Stimulated activated CD4-positive, alpha-beta T cell treated with anti-CD3 and anti-CD28 coated beads, Interleukin-15, amount 100 ng/mL, for 48 hours (primary cell): ENCODE measurements at places on chromosomes 5 and 9.
A peak's percentile ranks its signal among the peaks of the same experiment; 100 is the strongest.

GRCh38 chr5:124210111-124210910, 536.1 kb downstream of the ZNF608 start:
- no peak for DNase-seq

- DNase-seq = no peak
Observed at GRCh38 chr5:158127536-158127935, 268.6 kb upstream of the CLINT1 start.

GRCh38 chr5:126919566-126919965, 110.8 kb downstream of the MARCHF3 start:
- DNase-seq = no peak

- no peak for DNase-seq
Observed at GRCh38 chr9:35691757-35692301, 2.1 kb upstream of the TPM2 start.

- DNase-seq = no peak
Observed at GRCh38 chr5:58115811-58116210, 344.1 kb downstream of the PLK2 start.

DNA sequence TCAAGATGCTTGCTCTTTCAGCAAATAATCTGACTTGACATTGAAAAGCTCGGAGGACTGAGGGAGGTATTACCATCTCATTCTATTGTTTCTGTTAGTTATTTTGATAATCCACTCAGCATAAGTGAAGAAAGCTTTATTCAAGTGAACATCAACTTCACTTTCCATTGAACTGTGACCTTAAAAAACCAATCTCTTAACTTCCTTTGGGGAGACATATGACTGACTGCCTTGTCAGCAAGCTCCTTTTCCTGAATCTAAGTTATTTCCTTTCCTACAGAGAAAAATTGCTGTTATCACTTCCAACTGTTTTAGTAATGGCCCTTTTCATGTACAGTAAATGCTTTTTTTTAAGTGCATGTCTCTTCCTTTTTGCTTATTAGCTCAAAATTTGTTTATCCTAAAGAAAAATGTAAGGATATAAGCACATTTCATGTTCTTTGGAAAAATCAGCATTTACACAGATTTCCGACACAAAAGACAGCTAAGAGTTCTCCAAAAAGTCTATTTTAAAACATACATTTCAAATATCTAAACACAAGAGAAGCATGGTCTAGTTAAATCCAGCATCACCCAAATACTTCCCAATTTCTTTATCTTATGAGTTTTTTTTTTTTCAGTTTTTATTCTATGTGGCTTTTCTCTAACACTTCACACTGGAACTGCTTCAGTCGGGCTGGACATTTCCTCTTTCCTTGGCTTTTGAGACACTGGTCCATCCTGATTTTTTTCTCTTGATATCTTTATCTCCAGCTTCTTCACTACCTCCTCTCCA, 117.9 kb upstream of the DAB2 start:
- no peak for DNase-seq

DNA sequence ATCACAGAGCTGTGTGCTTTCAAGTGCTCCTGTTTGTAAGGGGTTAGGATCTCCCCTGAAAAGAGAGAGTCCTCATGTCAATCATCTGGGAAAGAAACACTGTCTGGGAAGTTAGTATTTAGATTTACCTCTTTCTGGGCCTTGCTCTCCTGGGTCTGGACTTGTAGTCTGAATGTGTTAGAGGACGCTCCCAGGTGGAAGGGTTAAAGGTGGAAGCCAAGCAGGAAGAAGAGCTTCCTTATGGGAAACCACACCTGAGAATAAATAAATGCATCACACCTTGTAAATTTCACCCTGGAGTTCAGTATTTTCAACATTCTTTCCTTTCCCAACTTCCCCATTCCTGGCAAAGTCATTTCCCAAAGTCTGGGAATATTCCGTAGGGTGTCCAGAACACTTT, 1.3 kb downstream of the PLGRKT start:
- no peak for DNase-seq

DNA sequence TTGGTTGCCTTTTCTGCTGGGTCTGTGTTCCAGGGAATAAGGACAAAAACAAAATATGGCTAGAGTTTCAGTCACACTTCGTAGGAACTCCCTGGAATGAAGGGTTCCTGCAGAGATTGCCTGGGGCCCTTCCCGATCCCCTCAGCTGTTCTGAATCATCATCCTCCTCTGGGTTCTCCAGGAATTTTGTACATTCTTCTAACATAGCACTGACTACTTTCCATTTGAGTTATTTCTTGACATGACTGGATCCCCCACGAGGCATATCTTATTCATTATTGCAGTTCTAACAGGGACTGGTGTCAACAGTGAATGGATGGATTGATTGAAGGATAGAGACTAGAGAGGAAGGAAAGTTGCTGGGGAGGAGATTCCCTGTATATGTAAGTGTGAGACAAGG, 49.2 kb upstream of the TNC start:
- DNase-seq = no peak

DNA sequence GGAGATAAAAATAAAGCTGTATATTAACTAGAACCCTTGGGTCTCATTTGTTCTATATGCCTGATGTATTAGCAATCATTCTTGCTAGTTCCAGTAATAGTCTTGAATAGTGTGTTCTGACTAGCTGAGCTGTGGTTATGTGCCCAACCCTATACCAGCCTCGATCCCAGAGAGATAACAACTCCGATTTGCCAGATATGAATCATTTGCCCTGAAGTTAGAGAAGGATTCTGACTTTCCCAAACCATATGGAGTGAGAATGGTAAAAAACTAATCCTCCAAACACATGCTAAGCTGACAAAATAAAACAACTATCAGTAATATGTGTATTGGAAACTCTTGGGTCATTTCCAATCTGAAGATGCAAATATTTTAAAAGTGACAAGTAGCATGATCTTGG, 64.8 kb downstream of the ALDH1A1 start:
- DNase-seq = no peak

GRCh38 chr5:139951296-139951924, 91.7 kb downstream of the NRG2 start:
- DNase-seq = no peak

DNA sequence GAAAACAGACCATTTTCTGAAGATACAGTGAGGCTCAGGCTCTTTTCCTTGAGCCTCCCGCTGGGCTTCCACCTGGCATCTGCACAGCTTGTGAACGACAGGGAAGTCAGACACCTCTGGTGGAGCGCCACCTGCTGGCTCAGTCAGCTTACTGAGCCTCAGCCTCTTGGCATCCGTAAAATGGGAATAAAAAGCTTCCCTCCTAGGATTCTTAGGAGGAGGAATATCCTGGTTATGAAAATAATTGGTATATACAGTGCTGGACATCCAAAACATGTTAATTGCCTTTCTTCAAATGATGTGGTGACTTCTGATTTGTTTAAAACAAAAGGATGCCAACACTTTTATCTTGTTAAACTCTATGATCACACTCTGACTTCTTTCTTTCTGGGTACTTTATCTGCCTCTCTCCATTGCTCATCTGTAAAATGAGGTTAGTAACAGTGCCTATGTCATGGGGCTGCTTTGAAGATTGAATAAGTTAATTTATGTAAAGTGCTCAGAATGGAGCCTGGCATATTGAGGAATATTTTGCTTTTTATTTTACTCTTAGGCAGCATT, 67.5 kb downstream of the MAMDC2 start:
- DNase-seq = no peak

DNA sequence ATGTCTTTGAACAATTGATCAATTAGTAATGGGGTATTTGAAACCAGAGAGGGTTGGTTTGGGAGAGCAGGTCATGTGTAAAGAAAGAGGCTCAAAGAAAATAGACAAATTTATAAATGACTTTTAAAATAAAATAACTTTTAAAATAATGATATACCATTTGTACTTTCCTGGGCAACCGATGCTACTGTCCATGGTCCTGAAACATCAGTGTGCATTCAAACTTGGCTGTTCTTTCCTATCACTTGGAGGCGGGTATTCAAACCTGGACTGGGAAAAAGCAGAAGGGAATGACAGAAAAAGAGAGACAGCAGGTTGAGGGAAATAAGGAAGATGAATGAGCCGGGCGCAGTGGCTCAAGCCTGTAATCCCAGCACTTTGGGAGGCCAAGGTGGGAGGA, 1446.4 kb upstream of the WWC1 start:
- DNase-seq = no peak

GRCh38 chr5:110611817-110612216, 114.7 kb downstream of the TMEM232 start:
- no peak for DNase-seq

DNA sequence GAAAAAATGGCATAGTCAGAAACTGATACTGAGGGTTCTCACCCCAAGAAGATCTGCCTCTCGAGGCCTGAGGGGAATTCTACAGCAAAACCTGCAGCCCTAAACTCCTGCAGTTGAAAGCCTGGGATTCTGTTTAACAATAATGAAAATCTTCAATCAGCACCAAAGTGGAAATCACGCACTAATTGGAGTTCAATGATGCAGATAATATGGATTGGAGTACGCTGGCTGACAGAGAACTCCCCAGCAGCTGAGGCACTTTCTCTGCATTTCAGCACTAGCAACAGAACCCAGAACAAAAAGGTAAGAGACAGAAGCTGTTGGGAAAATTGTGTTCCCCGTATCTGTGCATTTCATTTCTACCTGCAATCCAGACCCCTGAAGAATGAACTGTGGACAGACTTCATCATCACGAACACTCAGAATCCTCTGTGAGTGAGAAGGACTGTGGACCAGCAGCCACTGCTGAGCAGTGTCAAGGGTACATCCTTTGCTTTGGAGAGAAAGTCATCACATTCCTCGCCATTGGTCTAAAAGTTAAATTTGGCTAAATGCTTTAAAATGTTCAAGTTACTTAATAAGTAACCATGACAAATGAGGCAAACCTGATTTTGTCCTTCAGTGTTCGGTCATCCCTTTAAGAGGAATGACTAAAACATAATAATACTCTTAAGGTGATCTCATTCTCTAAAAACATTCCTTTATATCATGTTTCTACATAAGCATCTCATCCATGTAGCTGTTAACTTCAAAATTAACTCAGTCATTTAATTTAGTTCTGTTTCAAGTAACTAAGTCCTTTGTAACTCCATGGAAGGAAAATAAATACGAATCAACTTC, 126.1 kb downstream of the GAS1 start:
- DNase-seq = no peak

GRCh38 chr5:172293054-172293744, 9.6 kb upstream of the UBTD2 start:
- DNase-seq = peak; percentile 33

GRCh38 chr5:150248946-150249345, 40.6 kb downstream of the CAMK2A start:
- DNase-seq = no peak

DNA sequence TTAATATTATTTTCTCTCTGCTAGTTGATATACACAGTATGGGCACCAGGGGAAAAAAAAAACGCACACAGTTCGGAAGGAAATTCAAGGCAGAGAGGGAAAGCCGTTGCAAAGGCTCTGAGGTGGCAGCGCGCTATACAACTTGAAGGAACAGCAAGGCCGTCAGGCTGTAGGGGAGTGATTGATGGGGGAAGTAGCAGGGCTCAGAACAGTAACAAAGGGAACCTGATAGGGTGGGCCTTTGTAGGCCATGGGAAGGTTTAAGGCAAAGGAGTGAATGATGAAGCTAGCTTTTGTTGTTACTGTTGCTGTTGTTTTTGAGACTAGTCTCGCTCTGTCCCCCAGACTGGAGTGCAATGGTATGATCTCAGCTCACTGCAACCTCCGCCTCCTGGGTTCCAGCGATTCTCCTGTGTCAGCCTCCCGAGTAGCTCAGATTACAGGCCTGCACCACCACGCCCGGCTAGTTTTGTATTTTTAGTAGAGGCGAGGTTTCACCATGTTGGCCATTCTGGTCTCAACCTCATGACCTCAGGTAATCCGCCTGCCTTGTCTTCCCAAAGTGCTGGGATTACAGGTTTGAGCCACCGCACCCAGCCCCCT, 27.0 kb downstream of the AQP7 start:
- DNase-seq = no peak

- DNase-seq = no peak
Observed at GRCh38 chr9:98765256-98765655, 31.1 kb downstream of the ANKS6 start.

GRCh38 chr5:140996060-140996459, 29.8 kb downstream of the PCDHAC2 start:
- DNase-seq = no peak

- no peak for DNase-seq
Observed at GRCh38 chr9:122978601-122979000, 37.8 kb downstream of the RABGAP1 start.

- DNase-seq = no peak
Observed at GRCh38 chr5:111967463-111967862, 210.5 kb upstream of the NREP start.

- no peak for DNase-seq
Observed at GRCh38 chr9:92971776-92972175, 24.5 kb downstream of the FGD3 start.

DNA sequence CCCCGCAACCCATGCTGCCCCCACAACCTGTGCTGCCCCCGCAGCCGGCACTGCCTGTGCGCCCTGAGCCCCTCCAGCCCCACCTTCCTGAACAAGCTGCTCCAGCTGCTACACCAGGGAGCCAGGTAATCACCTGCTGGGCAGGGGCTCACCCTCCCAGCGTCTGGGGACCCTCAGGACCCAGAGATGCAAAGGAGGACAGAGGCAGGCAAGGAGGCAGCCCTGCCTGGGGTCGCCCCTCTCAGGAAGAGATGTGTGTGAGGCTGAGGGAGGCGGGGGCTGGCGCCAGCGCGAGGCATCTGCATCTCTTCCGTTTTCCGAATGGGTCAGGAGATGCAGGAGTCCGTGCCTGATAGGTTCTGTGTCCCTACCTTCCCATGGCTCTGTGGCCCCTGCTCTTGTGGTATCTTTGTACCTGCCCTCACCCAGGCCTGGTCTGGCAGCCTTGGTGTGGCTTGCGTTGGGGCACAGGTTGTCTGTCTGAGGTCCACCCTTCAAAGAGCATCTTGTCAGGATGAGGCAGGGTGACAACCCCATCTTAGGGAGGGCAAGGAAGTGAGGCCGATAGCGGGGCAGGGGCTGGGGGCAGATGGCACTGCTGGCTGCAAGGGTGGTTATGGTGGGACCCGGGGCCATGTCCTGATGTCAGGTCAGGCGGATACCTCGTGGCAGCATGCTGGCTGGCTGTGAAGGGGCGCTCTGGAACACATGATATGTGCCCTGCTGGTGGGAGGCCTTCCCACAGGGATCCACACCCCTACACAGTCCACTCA, 75.7 kb downstream of the WNK2 start:
- DNase-seq = no peak

- no peak for DNase-seq
Observed at GRCh38 chr5:81252904-81253303, 19.8 kb downstream of the CKMT2 start.

DNA sequence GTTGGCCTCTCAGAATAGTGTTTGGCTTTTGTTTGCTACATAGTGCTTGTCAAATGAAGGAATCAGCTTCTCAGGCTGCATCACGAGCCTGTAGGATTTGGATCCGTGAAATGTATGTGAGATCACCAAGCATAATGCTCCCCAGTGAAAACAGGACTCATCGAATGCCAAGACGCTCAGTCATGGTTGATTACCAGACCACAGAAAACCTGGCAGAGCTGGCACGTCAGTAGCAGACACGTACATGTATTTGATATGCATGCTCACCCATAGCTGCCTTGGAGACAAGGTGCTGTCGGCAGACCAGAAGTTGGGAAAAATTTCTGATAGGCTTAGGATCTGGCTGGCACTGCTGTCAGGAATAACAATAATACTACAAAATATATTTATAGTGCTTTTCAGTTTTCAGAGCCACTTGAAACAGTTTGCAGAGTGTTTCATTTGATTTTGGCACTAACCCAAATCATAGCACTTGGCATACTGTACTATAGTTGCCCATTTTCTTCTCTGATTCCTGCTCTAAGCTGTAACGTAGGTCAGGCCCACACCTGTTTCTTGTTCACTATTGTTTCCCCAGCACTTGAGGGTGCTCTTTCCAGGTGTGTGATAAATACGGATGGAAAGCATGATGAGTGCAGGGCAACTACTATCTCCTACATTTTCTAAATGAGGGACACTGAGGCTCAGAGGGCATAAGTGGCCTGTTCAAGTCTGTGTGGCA, 226.1 kb downstream of the NR3C1 start:
- no peak for DNase-seq
